Sigmoid colon (tissue), 7 donors: ENCODE measurements at places on chromosomes 5 and 9. TPM values are rescaled to one million over a fixed set of nuclear protein-coding genes. Genes with fewer than 3 reads are reported as not detected.

The MZB1 gene
- polyA plus RNA-seq, result 2.4 TPM

The CDKN2B gene
- 84.1 TPM for polyA plus RNA-seq

The ADAMTS19 gene
- polyA plus RNA-seq, result 0.16 TPM

The ANKRD20A1 gene
- 1.6 TPM for polyA plus RNA-seq

The MVB12B gene
- 5.1 TPM for polyA plus RNA-seq

The DNAI1 gene
- 0.01 TPM for polyA plus RNA-seq

The TPPP gene
- 0.60 TPM for polyA plus RNA-seq

The PCDHGB5 gene
- polyA plus RNA-seq, result 1.3 TPM

The NSMF gene
- polyA plus RNA-seq, result 50.4 TPM

The RIMOC1 gene
- 5.4 TPM for polyA plus RNA-seq

DNA sequence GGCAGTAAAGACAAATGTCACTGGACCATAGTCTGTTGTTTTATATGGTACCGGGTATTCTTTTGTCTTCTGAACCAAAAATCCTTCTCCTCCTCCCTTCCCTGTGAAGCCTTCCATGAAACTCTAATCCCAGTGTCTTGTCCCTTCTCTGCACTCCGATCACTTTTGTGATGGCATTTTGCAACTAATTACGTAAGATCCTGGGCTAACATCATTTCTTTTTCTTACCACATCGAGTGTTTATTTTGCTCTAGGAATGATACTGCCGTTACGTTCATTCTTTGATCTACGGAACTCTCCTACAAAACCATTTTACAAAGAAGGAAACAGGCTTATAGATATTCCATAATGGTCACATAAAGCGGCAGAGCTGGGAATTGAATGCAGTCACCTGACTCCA, 33.7 kb downstream of the SNX18 start:
- H3K4me3 ChIP-seq, result no peak overlapping the region
- no peaks in the 10 kb centered on the region for H3K36me3 ChIP-seq
- H3K4me1 ChIP-seq, result no peaks in the 10 kb centered on the region
- no peak overlapping the region for H3K27ac ChIP-seq

DNA sequence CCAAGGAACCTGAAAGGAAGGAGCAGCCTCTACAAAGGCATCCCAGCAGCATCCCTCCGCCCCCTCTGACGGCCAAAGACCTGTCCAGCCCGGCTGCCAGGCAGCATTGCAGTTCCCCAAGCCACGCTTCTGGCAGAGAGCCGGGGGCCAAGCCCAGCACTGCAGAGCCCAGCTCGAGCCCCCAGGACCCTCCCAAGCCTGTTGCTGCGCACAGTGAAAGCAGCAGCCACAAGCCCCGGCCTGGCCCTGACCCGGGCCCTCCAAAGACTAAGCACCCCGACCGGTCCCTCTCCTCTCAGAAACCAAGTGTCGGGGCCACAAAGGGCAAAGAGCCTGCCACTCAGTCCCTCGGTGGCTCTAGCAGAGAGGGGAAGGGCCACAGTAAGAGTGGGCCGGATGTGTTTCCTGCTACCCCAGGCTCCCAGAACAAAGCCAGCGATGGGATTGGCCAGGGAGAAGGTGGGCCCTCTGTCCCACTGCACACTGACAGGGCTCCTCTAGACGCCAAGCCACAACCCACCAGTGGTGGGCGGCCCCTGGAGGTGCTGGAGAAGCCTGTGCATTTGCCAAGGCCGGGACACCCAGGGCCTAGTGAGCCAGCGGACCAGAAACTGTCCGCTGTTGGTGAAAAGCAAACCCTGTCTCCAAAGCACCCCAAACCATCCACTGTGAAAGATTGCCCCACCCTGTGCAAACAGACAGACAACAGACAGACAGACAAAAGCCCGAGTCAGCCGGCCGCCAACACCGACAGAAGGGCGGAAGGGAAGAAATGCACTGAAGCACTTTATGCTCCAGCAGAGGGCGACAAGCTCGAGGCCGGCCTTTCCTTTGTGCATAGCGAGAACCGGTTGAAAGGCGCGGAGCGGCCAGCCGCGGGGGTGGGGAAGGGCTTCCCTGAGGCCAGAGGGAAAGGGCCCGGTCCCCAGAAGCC, 30.8 kb downstream of the CD180 start:
- DNase-seq, result peak; percentile 92
- H3K36me3 ChIP-seq, result peaks cover 24% of the 10 kb centered on the region
- H3K4me1 ChIP-seq, result no peaks in the 10 kb centered on the region
- no peak overlapping the region for H3K4me3 ChIP-seq
- no peaks in the 10 kb centered on the region for H3K27me3 ChIP-seq

DNA sequence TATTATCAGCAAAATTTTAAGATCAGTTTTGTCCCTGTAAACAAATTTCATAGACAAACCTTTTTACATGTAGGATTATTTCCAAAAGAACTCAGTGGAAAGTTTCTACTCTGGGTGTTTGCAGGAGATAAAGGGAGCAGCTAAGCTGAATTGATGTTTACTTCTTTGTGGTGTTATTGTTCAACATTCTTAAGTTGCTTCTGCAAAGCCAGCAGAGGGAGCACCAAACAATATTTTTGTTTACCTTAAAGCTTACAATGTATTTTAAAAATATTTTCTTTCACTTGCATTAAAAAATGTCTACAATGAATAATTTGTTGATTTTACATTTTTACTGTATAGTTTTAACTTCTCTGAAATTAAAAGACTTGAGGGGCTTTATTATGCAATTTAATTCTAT, 135.4 kb downstream of the ATG10 start:
- no peaks in the 10 kb centered on the region for H3K27me3 ChIP-seq
- no peak for DNase-seq
- no peak overlapping the region for H3K4me3 ChIP-seq
- H3K4me1 ChIP-seq, result peaks cover 22% of the 10 kb centered on the region
- no peak overlapping the region for H3K27ac ChIP-seq

DNA sequence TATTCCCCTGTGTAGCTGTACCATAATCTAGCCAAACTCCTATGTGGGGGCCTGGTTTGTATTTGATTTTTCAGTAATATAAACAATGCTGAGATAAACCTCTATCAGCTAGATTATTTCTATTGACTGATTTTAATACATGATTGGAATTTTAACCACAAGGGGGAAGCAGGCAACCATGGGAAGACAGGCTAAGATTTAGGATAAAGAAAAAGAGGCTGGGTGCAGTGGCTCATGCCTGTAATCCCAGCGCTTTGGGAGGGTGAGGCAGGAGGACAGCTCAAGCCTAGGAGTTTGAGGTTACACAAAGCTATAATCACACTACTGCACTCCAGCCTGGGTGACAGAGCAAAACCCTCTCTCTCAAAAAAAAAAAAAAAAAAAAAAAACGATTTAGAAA, 18.1 kb upstream of the GPX3 start:
- H3K27ac ChIP-seq, result no peak overlapping the region
- no peaks in the 10 kb centered on the region for H3K27me3 ChIP-seq
- peaks cover 31% of the 10 kb centered on the region for H3K4me1 ChIP-seq
- DNase-seq, result no peak
- no peaks in the 10 kb centered on the region for H3K36me3 ChIP-seq

GRCh38 chr9:71120501-71121247, 747 bp downstream of the TRPM3 start:
- no peak overlapping the region for H3K27ac ChIP-seq
- H3K27me3 ChIP-seq, result peaks cover 34% of the 10 kb centered on the region

DNA sequence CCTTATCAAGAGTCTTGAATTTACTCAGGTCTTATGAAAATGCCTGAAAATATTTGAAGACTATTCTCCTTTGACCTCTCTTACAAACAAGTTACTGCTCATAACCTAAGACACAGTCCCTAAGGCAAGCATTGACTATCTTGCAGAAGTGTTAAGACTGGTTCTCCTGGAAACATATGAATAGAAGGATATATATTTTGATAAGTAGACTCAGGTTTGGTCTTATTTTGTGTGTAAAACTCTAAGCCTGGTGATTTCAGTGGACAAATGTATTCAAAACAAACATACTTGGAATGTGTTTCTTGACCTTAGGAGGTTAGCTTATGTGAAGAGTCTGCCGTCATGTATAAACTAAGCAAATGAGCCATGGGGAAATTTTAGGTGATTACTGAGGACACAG, 7.5 kb upstream of the UBQLN1 start:
- no peaks in the 10 kb centered on the region for H3K27me3 ChIP-seq
- H3K4me3 ChIP-seq, result no peak overlapping the region
- no peaks in the 10 kb centered on the region for H3K36me3 ChIP-seq

- peaks cover 16% of the 10 kb centered on the region for H3K4me1 ChIP-seq
- H3K36me3 ChIP-seq, result no peaks in the 10 kb centered on the region
- peak overlapping the region; percentile 13 for H3K4me3 ChIP-seq
These were observed 2.2 kb downstream of the TNFSF15 start for GRCh38 chr9:114803479-114804265.

DNA sequence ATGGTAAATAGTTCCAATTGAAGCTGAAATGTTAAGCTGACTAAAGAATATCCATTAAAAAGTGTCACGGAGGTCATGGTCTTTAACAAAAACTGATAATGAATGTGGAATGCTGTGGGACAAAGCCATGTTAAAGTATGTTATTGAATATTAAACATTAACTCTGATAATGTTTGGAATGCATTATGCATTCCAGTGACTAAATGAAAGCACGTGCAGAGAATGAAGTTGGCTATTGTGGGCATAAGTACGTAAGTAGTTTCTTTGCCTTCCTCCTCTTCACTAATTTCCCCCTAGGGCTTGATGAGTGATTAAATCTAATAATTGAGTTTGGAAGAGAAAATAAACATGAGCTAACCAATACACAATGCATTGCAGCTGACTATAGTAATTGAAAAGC, 640.4 kb upstream of the CDH10 start:
- H3K4me3 ChIP-seq, result no peak overlapping the region
- no peaks in the 10 kb centered on the region for H3K4me1 ChIP-seq
- H3K27ac ChIP-seq, result no peak overlapping the region
- H3K36me3 ChIP-seq, result no peaks in the 10 kb centered on the region
- DNase-seq, result no peak
- H3K27me3 ChIP-seq, result no peaks in the 10 kb centered on the region

DNA sequence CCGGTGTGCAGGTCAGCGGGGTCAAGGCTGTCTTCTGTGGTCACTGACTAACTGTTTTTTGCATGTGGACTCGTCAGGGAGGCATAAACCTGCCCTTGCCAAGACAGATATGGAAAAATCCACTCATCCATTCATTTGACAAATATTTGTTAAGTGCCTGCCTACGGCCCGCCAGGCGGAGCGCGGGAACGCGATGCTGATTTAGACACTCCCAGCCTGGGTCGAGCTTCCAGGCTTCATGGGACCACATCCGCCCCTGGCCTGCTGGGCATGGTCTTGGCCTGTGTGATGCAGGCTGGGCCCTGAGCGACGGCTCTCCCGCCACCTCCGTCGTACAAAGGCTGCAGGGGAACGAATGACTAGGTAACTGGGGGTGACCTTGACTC, 18.1 kb downstream of the MYMK start:
- H3K4me1 ChIP-seq, result peaks cover 13% of the 10 kb centered on the region
- H3K27me3 ChIP-seq, result no peaks in the 10 kb centered on the region
- DNase-seq, result no peak
- no peaks in the 10 kb centered on the region for H3K36me3 ChIP-seq
- H3K4me3 ChIP-seq, result no peak overlapping the region
- H3K27ac ChIP-seq, result no peak overlapping the region

DNA sequence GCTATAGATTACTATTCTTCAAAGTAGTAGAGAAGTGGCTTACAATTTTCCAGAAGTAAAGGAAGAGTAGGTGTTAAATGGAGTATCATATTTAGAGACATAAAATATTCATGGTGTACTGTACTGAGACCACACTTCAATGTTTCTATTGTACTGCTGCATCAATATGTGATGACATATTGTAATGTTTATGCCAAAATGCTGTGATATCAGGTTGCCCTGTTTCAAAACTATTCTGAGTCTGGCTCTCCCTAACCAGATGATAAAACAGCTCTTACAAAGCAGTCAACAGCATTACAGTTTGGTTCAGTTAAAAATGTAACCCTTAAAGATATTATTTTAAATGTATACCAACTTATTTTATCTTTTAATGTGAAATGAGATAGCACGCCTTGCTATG, 30.8 kb upstream of the ACOT12 start:
- H3K36me3 ChIP-seq, result peaks cover 6% of the 10 kb centered on the region
- peaks cover 45% of the 10 kb centered on the region for H3K4me1 ChIP-seq
- no peak for DNase-seq
- H3K4me3 ChIP-seq, result no peak overlapping the region

- no peak overlapping the region for H3K27ac ChIP-seq
- no peak overlapping the region for H3K4me3 ChIP-seq
- H3K36me3 ChIP-seq, result peaks cover 37% of the 10 kb centered on the region
These were observed 34.4 kb downstream of the RAD50 start for GRCh38 chr5:132591145-132591544.

- no peak overlapping the region for H3K27ac ChIP-seq
- H3K4me3 ChIP-seq, result no peak overlapping the region
- no peak for DNase-seq
These were observed 231.5 kb downstream of the MPDZ start for GRCh38 chr9:13047827-13048587.

- no peaks in the 10 kb centered on the region for H3K4me1 ChIP-seq
- H3K4me3 ChIP-seq, result no peak overlapping the region
- H3K27me3 ChIP-seq, result no peaks in the 10 kb centered on the region
- no peaks in the 10 kb centered on the region for H3K36me3 ChIP-seq
- no peak for DNase-seq
These were observed 20.9 kb upstream of the SYNPO start for GRCh38 chr5:150619359-150620230.

DNA sequence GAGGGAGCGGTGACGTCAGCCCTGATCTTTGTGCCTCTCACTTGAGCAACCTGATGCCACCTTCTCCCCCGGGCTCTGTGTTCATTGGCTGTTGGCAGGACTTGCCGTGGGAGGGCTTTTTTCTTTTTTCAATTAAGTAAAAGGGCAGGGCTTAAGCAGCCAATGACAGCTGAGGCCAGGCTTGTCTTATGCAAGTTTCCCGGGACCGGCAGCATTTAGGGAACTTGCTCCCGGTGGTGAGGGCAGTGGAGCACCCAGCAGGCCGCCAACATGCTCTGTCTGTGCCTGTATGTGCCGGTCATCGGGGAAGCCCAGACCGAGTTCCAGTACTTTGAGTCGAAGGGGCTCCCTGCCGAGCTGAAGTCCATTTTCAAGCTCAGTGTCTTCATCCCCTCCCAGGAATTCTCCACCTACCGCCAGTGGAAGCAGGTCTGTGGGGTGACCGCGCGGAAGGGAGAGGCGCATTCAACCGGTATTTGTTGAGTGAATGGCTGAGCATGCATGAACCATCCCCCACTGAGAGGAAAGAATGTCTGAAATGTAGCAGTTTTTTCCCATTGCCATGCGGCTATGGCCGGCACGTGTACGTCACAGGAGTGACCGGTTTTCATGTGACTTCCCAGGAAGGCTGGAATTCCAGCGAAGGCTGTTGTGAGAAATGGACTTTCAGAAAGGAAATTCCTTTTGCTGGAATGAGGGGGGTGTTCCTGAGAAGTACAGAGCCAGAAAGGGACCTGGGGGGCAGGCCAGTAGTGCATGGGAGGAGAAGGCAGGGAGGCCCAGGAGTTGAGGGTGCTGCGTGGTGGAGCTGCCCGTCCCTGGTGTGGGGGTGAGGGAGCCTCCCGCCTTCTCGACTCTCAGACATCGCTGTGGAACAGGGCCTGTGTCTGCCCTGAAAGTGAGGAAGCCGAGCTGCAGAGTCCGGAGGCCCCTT, 29.0 kb downstream of the PTGES2 start:
- peak overlapping the region; percentile 45 for H3K4me3 ChIP-seq
- peak; percentile 99 for DNase-seq
- H3K36me3 ChIP-seq, result peaks cover 22% of the 10 kb centered on the region

- no peaks in the 10 kb centered on the region for H3K4me1 ChIP-seq
- H3K4me3 ChIP-seq, result no peak overlapping the region
- no peak overlapping the region for H3K27ac ChIP-seq
- H3K36me3 ChIP-seq, result no peaks in the 10 kb centered on the region
- DNase-seq, result no peak
These were observed 324.5 kb upstream of the ZNF608 start for GRCh38 chr5:125070961-125071360.
